ENCODE measurements at places on chromosomes 6 and 20.

GRCh38 chr6:118781897-118782296 lies 112.1 kb upstream of the ASF1A start:
- DNase-seq: no peak

DNA sequence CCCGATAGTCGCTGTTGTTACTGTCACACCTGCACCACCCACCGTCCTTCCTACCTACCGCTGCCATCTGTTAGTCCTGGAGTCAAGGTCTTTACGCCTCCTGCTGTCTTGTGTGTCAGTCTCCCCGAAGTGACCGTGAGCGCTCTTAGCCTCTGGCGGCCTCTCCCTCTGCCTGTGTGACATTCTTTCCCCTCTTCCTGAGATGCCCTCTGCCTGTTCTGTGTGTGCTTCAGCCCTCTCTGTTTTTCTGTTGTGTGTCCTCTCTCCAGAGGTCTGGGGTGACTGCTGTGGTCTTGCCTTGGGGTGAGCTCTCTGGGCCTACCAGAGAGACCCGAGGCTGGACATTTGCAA lies 54.9 kb downstream of the TCP11 start:
- no peak for DNase-seq

- no peak for DNase-seq
Observed at GRCh38 chr6:159169557-159170332, 545 bp downstream of the FNDC1 start.

DNA sequence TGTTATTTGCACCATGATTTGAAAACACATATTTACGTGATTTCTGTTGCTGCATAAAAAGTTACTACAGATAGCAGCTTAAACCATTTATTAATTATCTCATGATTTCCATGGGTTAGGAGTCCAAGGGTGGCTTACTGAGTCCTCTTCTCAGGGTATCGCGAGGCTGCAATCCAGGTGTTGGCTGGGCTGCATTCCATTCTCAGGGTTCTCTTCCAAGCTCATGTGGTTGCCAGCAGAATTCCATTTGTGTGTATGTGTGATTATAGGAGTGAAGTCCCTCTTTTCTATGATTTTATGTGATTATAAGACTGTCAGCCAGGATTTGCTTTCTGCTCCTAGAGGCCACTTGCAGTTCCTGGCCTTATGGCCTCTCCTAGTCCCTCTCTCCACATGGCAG lies 135.1 kb downstream of the FAM83B start:
- DNase-seq: no peak

DNA sequence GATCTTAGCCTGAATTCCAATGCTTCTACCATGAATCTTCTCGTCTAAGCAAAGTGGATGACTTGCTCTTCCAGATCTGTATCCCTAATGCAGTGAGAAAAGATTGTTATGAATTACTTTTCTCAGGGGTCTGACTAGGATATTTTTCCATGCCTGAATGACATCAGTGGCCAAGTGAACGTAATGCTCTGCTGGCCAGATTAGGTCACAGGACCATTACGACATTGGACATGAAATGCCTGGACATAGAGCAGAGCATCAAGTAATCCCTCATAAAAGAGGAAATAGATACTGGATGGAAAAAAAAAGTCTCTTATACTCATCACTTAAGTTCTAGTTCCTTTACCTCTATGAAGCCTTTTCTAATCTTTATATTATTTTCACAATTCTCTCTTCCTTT lies 12.1 kb upstream of the THEMIS start:
- no peak for DNase-seq

- DNase-seq: no peak
Observed at GRCh38 chr6:20876561-20876960, 342.3 kb downstream of the CDKAL1 start.

DNA sequence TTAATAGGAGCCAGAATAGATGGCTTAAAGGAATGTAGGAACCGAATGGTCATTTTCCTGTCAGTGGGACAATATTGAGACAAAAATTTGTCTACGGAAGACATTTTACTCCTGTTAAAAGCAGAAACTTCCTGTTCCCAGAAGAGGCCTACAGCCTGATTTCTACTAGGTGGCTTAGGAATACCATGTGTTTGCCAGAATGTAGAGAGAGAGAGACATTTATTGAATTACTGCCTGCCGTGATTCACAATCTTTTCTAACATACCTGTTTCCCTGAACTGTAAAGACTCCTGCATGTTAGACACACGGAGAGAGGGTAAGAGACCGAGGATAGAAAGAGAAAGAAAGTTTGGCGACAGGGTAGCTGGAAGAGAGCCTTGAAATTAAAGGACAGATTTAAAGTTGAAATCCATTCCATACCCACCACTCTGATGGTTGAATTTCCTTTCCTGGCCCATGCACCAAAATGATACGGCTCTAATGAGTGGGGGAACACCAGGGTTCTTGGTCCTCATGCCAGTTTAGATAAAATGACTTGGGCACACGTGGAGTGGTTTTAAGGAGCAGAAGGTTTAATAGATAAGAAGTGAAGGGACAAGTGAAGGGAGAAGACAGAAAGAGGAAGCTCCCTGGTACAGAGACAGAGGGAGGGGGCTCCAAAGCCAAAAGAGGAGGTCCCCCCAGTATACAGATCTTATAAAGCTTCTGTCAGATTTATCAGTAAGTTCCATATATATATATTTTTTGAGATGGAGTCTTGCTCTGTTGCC lies 22.5 kb downstream of the NCOA3 start:
- no peak for DNase-seq

DNA sequence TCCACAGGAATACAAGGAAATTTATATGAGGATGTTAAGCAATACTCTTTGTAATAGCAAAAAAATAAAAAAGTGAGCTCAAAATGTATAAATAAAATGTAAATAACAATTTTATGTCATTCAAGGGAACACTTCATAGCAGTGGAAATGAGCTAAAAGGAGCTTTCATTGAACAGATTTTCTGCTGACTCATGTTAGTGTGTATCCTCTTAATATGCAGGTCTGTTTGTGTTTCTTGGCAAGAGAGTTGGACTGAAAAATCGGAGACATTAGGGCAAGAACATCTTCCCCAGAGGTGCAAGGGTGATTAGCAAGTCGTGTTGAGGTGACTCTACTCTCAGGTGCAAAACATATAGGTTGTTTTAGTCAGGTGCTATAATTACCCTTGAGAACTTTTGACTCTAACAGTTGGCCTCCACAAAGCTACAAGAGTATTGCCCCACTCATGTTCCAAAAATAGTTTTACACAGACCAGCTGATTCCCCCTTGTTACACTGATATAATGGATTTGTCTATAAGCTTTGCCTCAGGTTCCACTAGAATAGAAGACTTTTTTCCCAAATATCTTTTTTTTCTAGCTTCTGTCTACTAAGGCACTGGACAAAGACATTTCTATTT lies 702.9 kb downstream of the TENT5A start:
- no peak for DNase-seq
